Bone marrow (tissue), 2 donors: ENCODE measurements at places on chromosomes 7 and 10.

GRCh38 chr10:31745612-31746376 is 182.8 kb downstream of the ARHGAP12 start:
- no peak for DNase-seq

- DNase-seq: no peak
These were observed 262.5 kb upstream of the SORCS1 start for GRCh38 chr10:107427016-107427415.

DNA sequence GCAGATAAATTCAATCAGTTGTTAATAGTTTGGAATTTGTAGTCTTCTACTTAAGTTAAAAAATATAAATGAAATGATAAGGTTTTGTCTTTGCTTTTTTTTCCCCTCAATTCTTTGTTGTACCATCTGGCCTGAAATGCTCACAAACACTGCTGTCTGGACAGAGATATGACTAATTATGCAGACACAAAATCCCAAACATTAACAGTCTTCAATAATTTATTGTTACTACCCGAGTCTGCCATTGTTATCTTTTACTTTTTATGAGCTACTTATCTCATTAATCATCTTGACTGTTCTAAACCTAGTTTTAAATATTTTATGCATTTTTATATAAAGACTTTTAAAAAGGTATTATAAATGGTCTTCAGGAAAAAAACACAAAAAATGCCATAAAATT is 64.7 kb upstream of the THSD7A start:
- no peak for DNase-seq

DNA sequence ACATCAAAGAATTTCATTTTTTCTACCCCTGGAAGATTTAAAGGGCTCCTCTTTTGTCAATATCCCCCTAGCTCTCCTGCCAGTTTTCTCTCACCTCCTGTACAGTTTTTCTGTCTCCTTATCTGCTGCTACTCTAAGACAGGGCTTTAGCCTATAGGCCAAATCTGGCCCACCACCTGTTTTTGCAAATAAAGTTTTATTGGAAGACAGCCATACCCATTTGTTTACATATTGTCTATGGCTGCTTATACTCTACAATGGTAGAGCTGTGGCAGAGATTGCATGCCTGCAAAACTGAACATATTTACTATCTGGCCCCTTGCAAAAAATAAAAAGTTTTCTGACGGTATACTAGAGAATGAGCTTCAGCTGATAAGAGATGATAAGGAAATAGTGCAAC is 37.4 kb upstream of the GARS1 start:
- no peak for DNase-seq

GRCh38 chr10:52954407-52954806 is 181.8 kb upstream of the MBL2 start:
- no peak for DNase-seq

DNA sequence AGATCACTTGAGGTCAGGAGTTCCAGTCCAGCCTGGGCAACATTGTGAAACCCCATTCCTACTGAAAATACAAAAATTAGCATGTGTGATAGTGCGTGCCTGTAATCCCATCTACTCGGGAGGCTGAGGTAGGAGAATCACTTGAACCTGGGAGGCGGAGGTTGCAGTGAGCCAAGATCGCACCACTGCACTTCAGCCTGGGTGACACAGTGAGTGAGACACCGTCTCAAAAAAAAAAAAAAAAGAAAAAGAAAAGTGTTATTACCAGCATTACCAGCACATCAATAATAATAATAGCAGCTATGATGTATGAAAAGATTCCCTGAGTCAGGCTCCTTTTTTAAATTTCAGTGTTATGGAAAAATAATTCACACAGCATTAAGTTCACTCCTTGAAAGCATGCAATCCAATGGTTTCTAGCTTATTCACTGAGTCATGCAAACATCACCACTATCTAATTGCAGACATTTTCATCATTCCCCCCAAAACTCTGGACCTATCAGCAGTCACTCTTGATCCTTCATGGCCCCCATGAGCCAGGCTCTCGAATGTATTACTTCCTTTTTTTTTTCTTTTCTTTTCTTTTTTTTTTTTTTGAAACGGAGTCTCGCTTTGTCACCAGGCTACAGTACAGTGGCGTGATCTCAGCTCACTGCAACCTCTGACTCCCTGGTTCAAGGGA is 228.4 kb downstream of the FANK1 start:
- DNase-seq: no peak

DNA sequence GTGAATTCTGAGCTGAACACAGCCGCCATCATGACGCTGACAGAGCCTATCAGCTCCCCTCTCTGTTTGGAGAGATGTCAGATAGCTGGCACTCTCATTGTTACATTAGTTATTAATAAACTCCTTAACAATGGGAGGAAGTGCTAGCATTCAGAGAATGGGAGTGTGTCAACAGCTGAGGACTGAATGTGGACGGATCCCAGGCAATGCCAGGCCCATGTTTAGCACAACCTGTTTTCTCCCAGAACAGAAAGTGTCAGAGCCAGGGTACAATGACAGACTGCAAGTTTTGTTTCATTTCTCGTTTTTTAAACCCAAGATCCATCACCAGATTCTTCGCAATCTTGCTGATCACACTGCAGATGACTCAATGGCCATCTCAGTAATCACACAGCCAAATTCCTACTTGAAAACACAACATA is 99.6 kb downstream of the PRPF18 start:
- no peak for DNase-seq

- DNase-seq: no peak
These were observed 94.2 kb upstream of the CXCL12 start for GRCh38 chr10:44478876-44479705.

DNA sequence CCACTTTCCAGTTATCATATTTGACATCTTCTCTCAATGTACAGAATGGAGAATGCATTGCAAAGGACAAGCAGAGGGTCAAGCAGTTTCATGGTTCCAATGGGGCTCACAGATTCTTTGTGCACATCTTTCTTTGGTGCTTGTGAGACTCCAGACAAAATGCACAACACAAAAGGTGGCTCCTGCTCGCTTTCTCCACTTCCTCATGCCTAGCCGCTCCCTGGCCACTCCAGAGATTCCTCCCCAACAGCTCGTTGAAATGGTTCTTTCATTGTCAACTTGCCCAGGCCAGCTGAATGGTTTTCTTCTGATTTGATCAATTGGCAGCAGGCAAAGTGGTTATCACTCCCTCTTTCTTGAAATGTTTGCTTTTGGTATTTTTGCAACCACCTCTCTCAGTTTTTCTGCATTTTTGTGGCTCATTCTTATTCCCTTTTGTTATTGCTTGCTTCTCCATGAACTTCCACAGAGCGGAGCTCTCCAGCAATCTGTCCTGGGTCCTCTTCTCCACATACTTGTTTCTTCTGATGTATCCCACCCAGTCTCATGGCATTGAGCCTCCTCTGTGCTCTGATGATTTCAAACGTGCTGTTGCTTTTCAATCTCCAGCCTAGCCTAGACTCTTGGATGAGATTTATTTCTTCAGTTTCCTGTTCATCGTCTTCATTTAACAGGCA is 507.8 kb upstream of the MKI67 start:
- no peak for DNase-seq

- no peak for DNase-seq
These were observed 20.5 kb downstream of the TRIL start for GRCh38 chr7:28937619-28938018.

DNA sequence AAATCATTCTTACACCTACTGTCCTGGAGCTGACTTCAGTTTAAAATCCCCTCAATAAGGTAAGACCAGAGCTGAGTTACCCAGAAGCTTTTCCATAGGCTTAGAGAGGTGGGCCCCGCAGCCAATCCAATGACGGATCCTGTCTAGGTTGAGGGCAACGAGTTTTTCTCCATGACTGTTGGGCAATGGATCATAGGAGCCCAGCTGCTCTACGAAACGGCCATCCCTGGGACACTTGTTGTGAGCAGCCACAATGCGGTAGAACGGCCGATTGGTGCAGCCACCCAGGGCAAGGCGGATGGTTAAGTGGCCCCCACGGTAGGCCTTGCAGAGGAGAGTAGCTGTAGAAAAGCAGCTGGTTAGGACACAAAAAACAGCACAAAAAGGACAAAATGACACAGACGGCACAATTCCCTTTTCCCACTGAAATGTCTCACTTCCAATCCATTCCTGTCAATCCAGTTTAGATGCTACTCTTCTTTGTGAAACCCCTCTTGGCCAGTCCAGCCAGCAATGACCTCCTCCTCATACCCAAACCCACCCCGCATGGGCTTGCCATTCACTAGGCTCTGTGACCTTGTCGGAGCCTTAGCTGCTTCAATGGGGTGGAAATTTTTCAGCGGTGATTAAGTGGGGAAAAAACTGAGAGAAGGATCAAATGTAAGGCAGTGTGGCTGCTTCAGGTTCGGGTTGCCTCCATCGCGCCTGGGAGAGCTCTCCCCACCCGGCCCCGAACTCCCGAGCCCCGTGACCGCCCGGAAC is 580 bp downstream of the MRPS16 start:
- DNase-seq: no peak

DNA sequence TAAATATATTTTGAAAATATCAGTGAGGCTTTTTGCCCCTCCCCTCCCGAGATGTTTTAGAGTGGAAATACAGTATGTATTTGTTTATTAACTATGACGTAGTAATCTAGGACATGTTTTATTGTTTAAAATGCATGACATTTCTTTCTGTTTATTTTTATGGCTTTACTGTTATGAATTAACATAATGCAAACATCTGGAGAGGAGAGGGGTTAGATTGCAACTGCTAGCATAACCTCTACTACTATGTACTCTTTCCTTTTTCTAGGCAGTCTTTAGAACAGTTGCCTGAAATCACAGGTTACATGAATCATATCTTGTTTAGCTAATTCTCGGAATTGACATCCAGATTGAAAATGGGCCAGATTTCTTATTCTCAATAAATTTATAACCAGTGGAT is 7.4 kb downstream of the BTAF1 start:
- DNase-seq: no peak

GRCh38 chr7:112788778-112789343 is 1.3 kb downstream of the TMEM168 start:
- DNase-seq: no peak

- no peak for DNase-seq
These were observed 104.2 kb upstream of the CHST15 start for GRCh38 chr10:124197371-124198124.

DNA sequence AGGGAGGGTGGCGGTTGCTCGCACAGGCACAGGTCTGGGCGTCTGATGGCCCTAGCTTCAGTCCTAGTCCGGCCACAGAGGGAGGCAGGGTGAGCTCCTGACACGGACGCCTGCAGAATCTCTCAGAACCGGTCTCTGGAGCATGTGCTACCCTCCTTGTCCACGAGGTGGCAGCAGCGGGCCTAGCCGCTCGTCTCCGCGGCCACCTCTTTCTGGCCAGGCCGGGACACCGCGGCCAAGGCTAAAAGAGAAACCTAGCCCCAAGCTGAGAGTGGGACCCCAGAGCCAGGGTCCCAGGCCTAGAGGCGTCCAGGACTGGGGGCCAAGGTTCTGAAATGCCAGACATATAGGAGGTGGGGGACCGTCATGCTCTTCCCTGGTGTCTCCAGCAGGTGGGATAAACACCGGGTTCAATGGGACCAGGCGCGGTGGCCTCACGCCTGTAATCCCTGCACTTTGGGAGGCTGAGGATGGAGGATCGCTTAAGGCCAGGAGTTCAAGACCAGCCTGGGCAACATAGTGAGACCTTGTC is 3.2 kb upstream of the LAT2 start:
- peak; percentile 72 for DNase-seq

GRCh38 chr10:50593523-50594376 is 30.0 kb downstream of the SGMS1 start:
- DNase-seq: no peak

- no peak for DNase-seq
These were observed 86.5 kb downstream of the OTUD1 start for GRCh38 chr10:23525406-23525805.

DNA sequence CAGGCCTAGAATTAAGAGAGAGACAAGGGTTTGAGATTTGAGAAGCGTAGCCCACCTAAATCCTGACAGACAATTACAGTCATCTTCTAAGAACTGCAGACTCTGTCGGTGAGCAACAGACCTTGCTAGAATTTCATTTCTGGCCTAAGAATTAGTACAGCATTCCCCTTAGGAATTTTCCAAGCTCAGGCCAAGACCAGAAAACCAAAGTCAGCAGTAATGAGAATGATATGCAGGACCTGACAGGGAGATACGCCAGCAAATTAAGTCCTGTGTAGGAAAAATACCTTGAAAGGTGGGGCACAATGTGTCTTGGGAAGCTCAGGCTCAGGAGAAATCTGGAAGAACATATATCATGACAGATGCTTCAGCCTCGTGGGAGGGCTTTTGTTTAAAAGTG is 52.7 kb upstream of the HERPUD2 start:
- DNase-seq: no peak

DNA sequence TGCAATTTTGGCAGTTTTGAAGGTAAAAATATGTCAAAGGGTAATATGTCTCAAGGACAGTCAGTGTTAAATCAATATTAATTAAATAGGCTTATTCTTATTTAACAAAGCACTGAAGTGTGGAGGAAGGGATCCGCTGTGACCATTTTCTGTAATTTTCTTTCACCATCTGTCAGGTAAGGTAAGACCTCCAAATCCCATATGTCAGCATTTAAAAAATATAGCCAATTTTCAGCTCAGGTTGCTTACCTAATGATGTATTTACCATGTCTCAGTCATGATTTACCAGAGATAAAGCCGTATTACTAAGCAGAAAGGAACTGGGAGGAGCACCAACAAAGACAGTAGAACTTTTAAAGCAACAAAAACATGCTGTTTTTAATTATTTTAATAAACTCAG is 683.9 kb downstream of the CCSER2 start:
- DNase-seq: no peak

- DNase-seq: no peak
These were observed 12.0 kb upstream of the GSDME start for GRCh38 chr7:24769014-24769830.

DNA sequence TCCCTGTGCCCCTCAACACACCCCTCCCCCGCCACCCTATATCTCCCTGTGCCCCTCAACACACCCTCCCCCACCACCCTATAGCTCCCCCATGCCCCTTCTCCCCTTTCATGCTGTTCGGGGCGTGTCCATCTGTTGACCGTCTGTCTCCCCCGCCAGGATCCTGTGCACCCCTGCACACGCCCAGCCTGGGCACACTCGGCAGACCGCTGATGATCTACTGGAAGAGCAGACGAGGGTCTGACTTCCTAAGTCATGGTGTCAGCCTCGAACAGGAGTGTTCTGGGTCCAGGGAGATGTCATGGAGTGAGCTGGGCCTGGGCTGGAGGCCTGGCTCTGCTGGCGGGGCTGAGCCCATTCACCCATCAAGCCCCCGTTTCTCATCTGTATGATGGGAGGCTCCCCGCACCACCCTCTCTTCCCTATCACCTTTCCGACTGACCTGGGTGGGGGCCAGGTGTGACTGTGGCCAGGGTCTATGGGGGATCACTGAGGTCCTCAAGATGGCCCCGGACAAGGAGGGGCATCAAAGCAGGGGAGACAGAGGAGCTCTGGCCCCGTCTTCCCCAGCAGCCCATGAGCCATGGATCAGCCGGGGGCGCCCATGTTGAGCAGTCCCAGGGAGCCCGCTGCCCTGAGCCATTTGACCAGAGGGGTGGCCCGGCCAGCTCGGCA is 48.3 kb downstream of the PDGFA start:
- no peak for DNase-seq
